ENCODE measurements at places on chromosomes 4 and X.

GRCh38 chrX:104564921-104565703 is 887 bp upstream of the IL1RAPL2 start:
- DNase-seq = no peak

- no peak for DNase-seq
Measured at GRCh38 chr4:82998898-82999297, 11.7 kb downstream of the LIN54 start.

- DNase-seq = no peak
Measured at GRCh38 chr4:108972613-108973283, 209.9 kb upstream of the ETNPPL start.

GRCh38 chr4:3308691-3309090 is 15.9 kb downstream of the RGS12 start:
- no peak for DNase-seq

DNA sequence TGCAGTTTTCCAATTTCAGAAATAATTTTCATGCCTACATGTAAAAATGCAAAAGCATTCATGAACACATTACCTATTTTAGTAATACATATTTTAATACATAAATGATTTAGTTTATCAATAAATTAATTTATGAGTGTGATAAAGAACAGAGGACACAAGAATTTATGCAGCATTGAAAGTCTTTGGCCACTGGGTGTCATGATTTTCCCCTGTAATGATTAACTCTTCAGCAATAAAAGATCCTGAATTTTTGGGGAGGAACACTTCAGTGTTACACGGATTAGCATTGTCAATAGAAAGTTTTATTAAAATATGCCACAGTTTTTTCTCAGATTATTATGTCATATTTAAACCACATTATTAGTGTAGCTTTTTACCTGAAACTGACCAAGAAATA is 8.6 kb upstream of the VCX2 start:
- no peak for DNase-seq

DNA sequence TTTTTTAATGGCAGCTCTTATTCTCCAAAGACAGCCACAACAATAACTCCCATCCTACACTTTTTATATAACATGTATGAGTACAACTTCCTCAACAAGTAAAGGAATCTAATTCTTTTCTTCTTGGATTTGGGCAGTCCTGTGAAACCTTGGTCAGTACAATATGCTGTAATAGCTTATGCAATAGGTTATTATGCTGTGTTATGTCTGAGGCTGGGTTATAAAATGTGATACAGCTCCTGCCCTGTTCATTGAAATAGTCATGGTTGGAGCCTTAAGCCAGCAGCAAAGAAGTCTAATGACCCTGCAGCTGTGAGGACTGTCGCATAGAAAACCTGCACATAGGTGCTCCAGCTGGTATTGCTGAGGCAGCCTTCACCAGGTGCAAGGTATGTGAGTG is 215.8 kb upstream of the RASGEF1B start:
- DNase-seq = no peak

DNA sequence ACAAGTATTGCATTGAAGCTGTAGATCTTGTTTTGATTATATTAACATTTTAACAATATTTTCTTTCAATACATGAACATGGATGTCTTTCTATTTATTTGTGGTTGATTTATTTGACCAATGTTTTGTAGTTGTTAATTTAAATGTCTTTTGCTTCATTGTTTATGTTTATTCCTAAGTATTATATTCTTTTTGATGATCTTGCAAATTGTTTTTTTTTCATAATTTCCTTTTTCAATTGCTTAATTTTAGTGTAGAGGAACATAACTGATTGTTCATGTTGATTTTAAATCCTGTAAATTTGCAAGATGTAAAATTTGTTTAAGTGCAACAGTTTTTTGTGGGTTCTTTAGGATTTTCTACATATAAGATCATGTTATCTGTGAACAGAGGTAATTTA is 744.1 kb downstream of the FAM133A start:
- DNase-seq = no peak

DNA sequence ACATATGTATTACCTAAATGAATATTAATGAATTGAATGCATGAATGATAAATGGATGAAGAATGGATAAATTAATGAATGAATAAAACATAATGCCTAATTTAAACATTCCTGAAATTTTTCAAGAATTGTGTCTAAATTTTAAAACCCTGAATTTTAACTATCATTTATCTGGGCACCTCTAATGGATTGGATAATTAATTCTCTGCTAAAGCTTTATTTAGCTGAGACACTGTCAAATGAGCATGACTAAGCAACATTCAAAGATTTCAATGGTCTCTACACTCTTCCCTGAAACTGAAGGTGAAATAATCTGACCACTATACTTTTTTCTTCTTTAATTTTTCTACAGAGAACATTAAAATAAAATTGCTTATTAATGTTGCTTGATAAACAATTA is 1197.7 kb downstream of the C4orf33 start:
- DNase-seq = no peak

GRCh38 chr4:68865760-68866159 is 50.0 kb downstream of the UGT2B10 start:
- DNase-seq = no peak

DNA sequence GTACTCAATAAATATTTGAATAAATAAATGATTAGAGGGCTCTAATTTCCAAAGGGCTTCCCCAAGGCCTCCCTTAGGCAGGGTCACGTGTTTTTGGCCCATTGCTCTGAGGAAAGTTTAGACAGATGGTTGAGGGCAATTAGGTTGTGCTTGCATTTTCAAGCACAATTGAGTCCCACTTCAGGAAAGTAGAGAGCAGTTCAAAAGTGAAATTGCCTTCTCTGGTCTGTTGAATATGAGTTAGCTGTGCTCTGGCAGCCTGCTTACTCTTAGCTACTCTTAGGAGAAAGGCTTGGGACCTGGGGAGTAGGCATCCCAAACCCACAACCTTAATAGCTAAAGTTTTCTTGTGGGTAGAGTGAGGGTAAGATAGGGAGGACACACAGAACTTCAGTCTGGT is 9.0 kb upstream of the DRP2 start:
- DNase-seq = no peak

DNA sequence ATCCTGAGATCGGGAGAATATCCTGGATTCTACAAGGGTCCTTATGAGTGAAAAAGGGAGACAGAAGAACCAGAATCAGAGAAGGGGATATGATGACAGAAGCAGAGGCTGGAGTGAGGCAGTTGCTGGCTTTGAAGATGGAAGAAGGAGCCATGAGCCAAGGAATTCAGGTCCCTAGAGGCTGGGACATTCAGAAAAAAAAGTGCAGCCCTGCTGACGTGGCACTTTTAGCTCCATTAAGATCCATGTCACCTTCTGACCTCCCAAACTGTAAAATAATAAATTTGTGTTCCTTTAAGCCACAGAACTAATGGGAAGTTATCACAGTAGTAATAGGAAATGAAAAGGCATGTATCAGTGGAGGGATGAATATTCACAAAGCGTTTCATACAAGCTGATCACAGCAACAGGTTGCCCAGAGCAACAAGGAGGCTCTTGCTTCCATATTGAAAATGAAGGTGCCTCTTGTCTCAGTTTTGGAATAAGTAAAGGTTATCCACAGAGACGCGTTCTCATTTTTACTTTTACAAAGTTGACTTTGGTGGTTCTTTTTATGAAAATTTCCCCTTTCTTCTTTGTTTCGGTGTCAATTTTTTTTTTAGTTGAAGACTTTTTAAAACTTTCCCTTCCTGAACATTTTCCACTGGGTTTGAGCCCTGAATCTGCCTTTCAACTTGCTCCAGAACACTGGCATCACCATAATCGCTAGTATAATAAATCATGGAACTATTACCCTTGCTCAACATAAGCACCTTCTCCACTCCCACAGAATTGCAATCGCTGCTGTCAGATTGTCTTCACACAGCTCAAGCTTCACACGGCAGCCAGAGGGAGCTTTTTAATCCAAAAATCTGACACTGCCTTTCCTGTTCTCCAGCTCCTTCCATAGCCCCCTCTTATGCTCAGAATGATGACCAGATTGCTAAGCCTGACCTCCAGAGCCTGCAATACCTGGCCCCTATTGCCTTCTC is 127.6 kb upstream of the RBPJ start:
- no peak for DNase-seq

GRCh38 chr4:41413670-41414411 is 124.1 kb upstream of the LIMCH1 start:
- no peak for DNase-seq

DNA sequence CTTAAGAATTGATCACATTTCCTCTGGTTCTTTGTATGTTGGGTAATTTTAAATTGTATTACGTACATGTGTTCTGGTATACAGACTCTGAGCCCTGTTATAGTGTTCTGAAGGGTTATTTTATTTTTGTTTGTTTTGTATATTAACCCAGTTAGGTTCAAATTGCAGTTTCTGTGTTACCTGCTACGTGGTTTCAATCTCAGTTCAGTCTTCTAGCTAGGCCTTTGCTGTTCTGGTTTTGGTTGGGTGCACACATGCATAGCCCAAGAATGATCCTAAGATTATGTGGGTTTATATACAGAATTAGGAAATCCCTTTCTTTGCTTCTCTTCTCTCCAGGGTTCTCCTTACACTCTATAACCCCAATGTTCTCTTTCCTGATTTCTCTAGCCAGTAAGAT is 161.0 kb downstream of the PPP1R2C start:
- DNase-seq = no peak

GRCh38 chr4:87824352-87824751 is 8.4 kb upstream of the MEPE start:
- DNase-seq = no peak

- no peak for DNase-seq
Measured at GRCh38 chrX:23819385-23820234, 36.6 kb downstream of the SAT1 start.

DNA sequence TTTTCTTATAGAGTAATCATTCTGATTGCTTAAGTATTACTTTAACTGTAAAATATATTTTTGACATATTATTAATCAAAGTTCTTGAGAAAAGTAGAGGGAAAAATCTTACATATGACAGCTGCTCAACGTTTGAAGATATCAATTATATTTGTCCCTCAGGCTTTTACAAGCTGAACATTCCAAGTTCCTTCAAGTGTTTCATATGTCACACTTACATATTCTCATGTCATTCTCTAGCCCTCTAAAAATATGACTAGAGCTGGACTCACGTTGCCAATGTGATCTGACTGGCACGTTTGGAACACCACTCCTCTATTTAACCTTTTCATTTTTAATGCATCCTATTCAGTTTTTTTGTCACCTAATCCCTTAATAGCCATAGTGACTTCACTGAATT is 492.9 kb downstream of the PCDH18 start:
- no peak for DNase-seq

GRCh38 chr4:71287305-71287704 is 51.5 kb upstream of the SLC4A4 start:
- DNase-seq = no peak

DNA sequence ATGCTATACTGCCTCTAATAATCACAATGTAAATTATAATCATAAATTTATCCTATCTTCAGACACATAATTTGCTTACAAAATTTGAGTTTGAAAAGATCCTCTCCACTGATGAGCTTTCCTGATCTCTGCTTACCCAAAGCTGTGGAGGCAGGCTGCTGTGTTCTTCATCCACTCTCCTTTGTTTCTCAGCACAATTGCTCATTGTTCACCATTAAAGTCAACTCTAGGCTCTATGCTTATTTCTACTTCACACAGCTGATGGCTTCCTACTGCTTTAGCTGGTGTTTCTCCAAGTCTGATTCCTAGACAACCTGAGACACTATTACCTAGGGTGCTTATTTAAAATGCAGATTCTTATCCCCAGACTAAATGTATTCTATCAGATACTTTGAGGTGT is 319.7 kb downstream of the PCDH18 start:
- no peak for DNase-seq

DNA sequence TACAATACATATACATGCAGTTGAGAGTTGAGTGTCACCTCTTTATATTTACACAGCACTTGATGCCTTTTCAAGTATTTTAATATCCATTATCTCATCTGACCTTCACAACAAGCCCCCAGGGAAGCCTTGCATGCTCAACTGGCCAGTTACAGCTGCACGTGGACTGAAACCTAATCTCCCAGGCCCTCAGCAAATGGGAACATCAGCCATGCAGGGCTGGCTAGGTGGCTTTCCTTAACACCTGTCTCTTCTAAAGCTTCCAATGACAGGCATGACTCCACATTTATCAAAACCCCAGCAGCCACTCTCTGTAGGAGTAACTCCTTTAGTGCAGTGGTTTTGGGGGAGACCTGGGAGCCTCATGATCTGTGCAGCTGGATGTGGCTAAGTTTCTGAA is 56.4 kb downstream of the PHKA2 start:
- no peak for DNase-seq

GRCh38 chr4:15649914-15650545 is 5.1 kb downstream of the FBXL5 start:
- DNase-seq = no peak

DNA sequence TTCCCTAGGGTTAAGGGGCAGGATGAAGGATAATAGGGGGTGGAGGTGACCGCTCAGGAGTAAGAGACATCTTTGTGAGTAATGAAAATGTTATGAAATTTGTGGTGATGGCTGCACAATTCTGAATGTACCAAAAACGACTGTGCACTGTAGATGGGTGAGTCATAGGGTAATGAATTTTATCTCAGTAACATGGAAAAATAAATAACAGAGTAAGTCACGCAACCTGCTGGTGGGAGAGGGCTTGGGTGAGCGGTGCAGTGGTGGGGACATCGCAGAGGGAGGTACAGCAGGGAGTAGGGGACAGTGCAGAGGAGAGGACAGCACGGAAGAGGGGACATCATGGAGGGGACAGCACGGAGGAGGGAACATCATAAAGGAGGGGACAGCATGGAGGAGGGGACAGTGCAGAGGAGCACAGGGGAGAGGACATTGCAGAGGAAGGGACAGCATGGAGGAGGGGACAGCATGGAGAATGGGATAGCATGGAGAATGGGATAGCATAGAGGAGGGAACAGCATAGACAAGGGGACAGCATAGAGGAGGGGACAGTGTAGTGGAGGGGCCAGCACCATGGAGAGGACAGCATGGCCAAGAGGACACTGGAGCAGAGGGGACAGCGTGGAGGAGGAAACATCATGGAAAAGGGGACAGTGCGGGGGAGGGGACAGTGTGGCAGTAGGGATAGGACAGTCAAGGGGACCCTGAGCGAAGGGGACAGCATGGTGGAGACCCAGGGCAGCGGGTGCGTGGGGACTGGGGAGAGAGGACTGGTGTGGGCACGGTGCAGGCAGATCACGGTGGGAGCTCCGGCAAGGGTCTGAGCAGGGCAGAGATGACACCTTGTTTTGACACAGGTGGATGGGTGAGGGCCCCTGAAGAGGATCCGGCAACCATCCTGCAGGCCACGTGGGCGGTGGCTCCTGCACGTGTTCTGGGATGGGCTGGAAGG is 68.5 kb upstream of the MXD4 start:
- no peak for DNase-seq

GRCh38 chr4:151340751-151341385 is 15.5 kb upstream of the SH3D19 start:
- DNase-seq = no peak

DNA sequence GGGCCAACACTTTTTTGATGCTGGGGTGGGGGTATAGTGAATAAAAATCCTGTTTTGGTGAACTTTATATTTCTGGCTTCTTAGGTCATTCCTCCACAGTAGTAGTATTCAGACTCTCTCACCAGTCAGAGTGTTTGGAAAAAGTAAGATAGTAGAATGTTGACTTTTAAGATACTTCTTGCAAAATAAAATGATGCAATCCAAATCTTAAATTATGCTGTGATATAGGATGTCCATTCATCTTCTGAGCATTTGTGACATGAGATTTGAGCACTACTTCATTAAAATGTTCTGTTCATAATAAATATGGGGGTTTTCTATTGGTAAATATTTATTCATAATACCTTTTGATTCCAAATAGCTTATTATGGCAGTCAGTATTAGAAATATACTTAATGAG is 70.1 kb downstream of the BMP2K start:
- no peak for DNase-seq

Measured in cortex of kidney (tissue), 1 donor.